ENCODE measurements at places on chromosomes 4 and X.

DNA sequence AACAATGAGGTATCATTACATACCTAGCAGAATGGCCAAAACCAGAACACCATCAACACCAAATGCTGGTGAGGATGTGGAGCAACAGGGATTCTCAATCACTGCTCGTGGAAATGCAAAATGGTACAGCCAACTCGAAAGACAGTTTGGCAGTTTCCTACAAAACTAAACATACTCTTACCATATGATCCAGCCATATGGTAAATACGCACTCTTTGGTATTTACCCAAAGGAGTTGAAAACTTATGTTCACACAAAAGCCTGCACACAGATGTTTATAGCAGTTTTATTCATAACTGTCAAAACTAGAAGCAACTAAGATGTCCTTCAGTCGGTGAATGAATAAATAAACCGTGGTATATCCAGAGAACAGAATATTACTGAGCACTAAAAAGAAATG is 7.8 kb downstream of the CASP3 start:
- DNase-seq, result no peak

- DNase-seq, result peak; percentile 88
These were observed 919.6 kb upstream of the DIAPH2 start for GRCh38 chrX:95764972-95765451.

GRCh38 chr4:87337361-87337760 is 14.7 kb upstream of the HSD17B13 start:
- DNase-seq, result no peak

DNA sequence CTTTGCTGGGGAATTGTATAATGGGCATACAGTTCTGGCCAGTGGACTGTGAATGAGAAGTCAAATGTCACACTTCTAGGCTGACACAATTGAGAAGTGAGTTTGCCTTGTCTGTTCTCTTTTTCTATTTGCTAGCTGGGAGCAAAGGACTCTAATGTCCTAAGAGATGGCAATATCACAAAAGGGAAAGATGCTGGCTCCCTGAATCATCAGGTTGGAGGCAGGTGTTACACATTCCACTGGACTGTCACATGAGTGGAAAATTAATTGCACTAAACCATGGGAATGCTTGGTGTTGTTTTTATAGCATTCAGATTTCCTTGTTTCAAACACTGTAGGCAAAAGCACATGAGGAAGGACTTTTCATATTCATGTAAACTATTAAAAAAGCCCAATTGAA is 388.3 kb downstream of the ADAM29 start:
- DNase-seq, result no peak

- no peak for DNase-seq
These were observed 666.0 kb downstream of the GRID2 start for GRCh38 chr4:92969650-92970379.

GRCh38 chr4:86825511-86825910 is 23.7 kb downstream of the SLC10A6 start:
- DNase-seq, result no peak

DNA sequence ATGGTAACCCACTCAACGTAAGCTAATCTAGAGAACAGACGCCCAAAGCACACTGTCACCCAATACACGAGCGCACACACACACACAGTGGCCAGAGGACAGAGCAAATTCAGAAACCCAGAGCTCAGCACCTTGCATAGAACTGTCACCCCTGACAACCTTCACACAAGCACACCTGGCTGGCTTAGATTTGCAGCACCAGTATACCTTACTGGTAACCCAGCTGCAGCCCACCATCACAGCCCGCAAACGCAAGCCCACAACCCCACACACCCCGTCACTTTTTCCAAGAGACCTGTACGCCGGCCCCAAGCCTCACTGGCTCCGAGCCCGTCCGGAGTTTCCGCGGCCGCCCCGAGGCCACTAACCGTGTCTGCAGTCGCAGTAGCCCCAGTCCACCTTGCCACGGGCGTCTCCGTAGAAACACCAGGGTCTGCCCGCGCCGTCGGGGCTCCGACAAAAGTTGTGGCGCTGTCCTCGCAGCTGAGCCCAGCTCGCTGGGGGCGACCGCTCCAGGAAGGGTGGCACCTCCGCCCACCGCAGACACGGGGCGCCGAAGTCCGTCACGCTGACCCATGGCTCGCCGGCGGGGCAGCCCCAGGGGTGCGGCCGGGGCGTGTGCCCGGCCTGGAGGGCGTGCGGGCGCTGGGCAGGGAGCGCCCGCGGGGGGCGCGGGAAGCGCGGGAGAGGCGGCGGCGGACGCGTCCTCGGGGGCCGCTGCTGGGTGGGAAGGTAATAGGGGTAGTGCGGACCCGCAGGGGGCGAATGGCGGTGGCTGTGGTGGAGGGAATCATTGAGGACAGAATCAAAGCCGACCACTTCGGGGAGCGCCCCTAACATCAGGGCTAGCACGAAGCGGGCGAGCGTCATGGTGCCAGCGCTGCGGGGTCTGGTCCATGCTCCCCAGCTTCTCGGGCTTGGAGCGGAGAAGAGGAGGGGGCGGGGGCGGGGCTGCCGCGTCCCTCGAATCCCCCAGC is 664 bp downstream of the PRSS12 start:
- DNase-seq, result peak; percentile 78

GRCh38 chrX:87895421-87895820 is 377.8 kb downstream of the KLHL4 start:
- no peak for DNase-seq

- DNase-seq, result no peak
These were observed 140.0 kb downstream of the DCK start for GRCh38 chr4:71133491-71133890.

GRCh38 chrX:17788956-17789562 is 51.8 kb downstream of the SCML1 start:
- DNase-seq, result no peak

DNA sequence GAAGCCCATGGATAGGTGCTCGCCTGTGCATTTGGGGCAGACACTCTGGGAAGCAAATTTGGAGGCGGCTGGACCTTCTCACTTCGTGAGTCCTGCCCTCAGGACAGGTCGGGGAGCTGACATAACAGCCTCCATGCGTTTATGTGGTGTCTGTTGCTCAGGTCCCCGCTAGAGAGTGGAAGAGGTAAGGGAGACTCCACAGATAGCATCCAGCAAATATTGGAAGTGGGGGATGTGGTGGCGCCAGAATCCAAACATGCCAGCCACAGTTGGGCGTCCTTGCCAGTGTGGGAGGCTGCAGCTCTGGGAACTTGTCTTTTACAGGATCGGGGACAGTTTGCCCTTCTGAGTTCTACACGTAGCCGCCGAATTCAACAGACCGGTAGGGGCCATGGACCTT is 47.8 kb downstream of the ZNF182 start:
- DNase-seq, result no peak

GRCh38 chrX:33909836-33910235 is 222.3 kb downstream of the FAM47A start:
- DNase-seq, result no peak

- DNase-seq, result no peak
These were observed 19.3 kb upstream of the GCNA start for GRCh38 chrX:71558920-71559319.

DNA sequence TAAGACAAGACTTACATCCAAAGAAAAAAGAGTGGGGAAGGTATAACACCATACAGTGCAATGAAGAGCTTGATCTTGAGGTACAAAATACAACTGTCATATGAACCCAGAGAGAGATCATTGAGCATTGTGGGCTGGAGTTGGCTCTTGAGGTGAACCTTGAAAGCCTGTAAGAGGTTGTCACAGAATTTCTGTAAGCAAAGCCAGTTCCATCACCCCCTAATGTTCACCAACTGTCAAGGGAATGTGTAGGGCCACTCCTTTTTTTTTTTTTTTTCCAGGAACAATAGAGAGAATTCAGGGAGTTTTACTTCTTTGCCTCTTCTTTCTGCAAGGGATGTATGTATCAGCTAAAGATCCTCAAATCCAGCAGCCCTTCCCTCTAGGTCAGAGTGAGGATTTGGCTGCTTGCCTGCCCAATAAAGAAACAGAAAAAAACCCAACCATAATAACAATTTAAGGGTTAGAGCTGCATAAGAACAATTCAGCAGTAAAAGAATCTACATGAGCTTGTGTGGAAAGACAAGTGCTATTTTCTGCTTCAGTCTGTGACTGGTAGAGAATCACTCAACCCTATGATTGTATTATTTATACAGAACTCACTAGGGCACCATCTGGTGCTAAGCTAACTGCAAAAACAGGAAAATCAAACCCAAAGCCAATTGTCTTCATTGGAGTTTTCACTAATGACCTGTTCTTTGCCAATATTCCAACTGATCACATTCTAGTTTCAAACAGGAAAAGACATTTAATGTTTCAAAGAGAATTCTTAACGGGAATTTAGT is 217.5 kb upstream of the TEX13C start:
- DNase-seq, result no peak

GRCh38 chr4:147829401-147830101 is 97.7 kb downstream of the ARHGAP10 start:
- no peak for DNase-seq

DNA sequence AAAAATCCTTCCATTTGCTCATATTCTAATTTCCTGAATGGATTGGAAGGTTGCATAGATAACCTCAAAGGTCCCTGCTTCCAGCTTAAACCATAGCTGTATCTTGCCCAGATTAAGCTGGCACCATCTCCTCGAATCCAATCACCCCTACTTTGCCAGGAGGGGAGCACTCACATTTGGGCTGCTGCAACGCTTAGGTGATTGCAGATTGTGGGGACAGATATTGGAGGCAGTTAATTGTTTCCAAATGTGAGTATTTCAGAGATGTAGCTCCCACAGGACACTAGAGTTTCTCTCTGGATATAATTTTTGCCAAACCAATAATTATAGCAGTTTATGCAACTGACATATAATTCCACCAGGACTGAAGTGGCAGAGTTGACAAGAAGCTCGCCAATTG is 53.5 kb upstream of the ACSL1 start:
- DNase-seq, result no peak

DNA sequence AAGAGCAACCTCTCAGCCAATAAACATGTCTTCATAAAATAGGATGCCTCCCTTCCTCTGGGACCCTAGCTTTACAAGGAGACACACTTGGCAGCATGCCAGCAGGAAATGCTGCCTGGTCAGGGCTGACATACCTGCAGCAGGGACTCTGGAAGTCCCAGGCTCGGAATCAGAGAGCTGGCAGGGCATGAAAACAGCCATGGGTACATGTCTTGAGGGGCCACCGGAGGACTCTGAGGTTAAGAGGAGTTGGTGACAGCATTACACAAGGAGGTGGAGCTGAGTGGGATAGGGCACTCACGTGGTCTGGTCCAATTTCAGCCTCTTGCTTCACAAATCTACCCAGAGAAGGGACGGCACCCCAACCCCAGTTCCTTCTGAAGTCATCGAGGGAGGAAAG is 15.7 kb downstream of the MSX1 start:
- peak; percentile 38 for DNase-seq

DNA sequence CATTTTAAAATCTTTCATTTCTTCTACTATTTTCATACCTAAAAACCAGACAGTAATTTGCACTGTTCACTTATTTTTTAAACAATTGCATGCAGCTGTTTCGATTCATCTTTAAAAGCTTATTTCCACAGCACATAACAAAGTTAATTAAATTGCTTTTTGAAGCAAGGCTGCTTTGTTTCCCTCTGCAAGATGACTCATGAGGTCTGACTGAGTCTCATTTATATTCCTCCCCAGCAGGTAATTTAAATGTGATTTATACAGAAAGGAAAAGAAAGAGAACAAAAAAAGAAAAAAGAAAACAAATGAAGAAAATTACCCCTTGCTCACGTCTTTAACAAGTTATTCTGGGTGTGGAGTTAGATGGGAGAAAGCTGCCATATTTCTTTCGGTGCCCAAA is 22.8 kb downstream of the VMA21 start:
- peak; percentile 32 for DNase-seq

- no peak for DNase-seq
These were observed 182.2 kb downstream of the AR start for GRCh38 chrX:67726018-67726417.

DNA sequence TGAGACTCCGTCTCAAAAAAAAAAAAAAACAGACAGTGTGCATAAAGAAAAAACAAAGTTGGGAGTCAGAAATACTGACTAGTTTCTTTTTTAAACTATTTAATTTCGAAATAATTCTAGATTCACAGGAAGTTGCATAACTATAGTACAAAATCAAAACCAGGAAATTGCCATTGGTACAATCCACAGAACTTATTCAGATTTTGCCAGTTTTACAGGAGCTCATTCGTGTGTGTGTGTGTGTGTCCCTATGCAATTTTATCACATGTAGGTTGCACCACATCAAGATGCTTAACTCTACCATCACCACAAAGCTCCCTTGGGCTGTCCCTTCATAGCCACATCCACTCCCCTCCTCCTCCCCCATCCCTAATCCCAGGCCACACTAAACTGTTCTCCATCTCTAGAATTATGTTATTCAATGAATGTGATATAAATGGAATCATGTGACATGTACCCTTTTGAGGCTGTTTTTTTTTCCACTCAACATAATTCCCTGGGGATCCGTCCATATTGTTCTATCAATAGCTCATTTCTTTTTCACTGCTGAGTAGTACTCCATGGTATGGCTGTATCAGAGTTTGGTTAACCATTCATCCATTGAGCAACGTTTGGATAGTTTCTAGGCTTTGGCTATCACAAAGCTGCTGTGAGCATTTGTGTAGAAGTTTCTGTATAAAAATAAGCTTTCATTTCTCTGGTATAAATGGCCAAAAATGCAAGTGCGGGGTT is 16.3 kb upstream of the DDX3X start:
- no peak for DNase-seq

GRCh38 chr4:6639137-6639680 is 1.3 kb upstream of the MRFAP1 start:
- no peak for DNase-seq

- no peak for DNase-seq
These were observed 280.9 kb upstream of the RPS6KA3 start for GRCh38 chrX:20547611-20548051.

DNA sequence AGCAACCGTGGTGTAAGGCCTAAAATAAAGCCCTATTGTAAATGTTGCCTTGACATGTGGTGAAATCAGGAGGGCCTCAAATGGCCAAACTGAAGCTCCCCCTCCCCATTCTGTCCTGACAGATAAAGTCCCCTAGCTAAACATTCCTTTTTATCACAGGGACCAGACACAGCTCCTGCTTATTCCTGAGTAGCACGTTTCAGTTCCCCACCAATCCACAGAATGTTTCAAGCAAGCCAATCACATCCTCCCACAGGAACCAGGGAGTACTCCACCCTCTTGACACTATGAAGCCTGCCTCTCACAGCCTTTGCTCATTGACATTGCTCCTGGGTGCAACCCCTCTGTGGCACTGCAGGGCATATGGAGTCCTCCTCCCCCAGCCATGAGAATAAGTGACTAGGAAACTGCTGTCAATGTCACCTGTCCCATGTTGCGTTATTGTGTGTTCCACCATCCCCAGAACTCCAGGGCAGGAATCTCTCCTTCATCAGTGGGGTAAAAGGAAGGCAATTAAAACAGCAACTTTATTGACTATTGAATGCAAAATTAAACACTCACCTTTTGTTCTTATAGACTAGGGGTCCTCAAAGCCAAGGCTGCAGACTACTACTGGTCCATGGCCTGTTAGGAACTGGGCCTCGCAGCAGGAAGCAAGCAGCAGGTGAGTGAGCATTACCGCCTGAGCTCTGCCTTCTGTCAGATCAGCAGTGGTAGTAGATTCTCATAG is 128.1 kb downstream of the COL25A1 start:
- DNase-seq, result no peak
